ENCODE measurements at places on chromosomes 1 and 21. TPM values are rescaled to one million over a fixed set of nuclear protein-coding genes. Genes with fewer than 3 reads are reported as not detected.

GRCh38 chr1:12336413-12336812, 106.6 kb downstream of the VPS13D start:
- DNase-seq: no peak

KRTAP19-6 gene
- total RNA-seq: not detected

GRCh38 chr21:31869750-31870149, 3.1 kb upstream of the HUNK start:
- no peak for DNase-seq

S100A12 gene
- total RNA-seq: 0.64 TPM

FYB2 gene
- total RNA-seq: 12.9 TPM

- no peak for DNase-seq
These were observed 74.0 kb downstream of the TLR5 start for GRCh38 chr1:223068900-223069665.

GRCh38 chr1:225834417-225835329, 24.7 kb downstream of the EPHX1 start:
- peak; percentile 56 for DNase-seq

GRCh38 chr1:234395297-234395696, 22.0 kb downstream of the COA6 start:
- no peak for DNase-seq

GRCh38 chr1:54137534-54138061, 15.2 kb downstream of the CDCP2 start:
- DNase-seq: no peak

IRF6 gene
- 44.0 TPM for total RNA-seq

MKNK1 gene
- 49.0 TPM for total RNA-seq

- DNase-seq: no peak
These were observed 48.1 kb downstream of the NGF start for GRCh38 chr1:115289940-115290339.
